T-helper 9 cell (primary cell): ENCODE measurements at places on chromosomes 2 and 18.

DNA sequence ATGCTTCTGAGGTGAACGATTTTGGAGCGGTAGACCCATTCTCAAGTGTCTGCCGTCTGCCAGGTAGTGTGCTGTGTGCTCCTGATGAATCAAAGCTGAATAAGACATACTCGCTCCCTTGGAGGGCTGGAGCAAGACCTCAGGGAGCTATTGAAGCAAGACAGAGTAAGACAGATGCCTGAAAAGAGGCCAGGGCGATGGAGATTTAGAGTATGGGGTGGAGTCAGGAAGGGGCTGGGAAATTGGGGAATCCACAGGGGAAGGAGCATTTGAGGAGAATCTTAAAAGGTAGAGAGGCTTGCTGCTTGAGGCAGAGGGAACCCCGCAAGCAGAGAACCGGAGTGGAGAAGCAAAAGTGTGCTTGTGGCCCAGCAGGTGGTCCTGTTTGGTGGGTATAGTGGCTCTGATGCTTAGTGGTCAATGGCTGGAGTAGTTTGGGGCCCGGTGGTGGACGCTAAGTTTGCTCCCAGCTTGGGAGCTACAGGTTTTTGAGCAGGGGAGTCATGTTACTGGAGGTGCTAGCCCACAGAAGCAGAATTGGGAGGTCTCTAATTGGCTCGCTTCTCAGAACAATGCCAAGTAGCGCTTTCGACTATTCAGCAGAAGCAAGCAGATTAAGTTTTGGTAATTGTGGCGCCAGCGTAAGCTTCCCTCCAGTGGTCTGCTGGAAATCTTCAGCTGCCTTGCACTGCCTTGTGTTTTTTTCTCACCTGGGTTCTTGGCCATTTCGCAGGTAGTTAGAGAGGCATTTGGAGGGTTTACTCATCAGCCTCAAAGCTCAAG, 2.0 kb downstream of the CNNM4 start:
- no peak for DNase-seq

- DNase-seq: no peak
Observed at GRCh38 chr18:40907842-40908241, 1047.2 kb upstream of the PIK3C3 start.

DNA sequence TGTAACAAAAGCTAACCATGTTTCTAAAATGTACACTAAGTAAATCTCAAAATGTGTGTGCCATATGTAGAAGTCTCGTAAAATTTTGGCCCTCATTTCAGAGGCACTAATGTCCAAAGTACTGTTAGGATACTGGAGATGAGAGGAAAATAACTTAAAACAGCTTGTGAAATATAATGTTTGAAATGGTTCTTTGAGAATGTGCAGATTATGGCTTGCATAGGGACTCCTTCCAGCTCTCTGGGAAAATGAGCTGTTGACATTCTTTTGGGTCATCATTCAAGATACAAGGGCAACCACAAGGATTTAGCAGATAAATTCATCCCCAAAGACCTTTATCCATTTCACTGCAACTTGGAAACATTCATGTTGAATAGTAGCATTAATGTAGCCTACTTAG, 38.1 kb upstream of the OTX1 start:
- DNase-seq: no peak

DNA sequence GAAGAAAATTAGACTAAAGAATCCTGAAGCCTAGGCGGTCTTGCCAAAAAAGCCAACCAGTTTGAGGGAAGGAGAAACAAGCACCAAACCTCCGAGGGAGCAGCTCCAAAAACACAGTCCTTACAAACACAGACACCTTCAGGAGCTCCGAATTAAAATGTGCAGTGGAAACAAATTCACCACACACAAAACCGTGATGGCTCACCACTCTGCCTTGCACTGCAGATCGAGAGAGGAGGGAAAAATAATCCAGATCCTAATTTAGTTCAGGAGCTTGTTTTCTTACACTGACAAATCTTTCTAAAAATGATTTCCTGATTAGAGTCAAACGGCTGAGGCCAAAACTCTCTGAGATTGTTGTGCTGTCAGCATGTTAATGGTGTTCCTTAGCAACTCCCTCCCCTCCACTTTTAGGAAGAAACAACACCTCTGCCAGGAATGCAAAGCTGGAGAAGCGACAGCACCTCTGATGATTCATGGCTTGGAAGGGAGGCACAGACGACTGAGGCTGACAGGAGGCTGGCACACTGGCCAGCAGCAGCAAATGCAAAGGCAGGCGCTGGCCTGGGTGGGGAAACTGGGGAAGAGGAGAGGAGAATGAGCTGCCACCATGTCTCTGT, 249.4 kb upstream of the KLHL29 start:
- DNase-seq: no peak

- no peak for DNase-seq
Observed at GRCh38 chr2:69701100-69701945, 40.6 kb upstream of the ANXA4 start.

- DNase-seq: no peak
Observed at GRCh38 chr2:42764901-42765300, 966 bp upstream of the OXER1 start.

- DNase-seq: no peak
Observed at GRCh38 chr2:220370764-220371163, 743.3 kb downstream of the SLC4A3 start.

- DNase-seq: no peak
Observed at GRCh38 chr18:35620765-35621164, 39.2 kb downstream of the GALNT1 start.

DNA sequence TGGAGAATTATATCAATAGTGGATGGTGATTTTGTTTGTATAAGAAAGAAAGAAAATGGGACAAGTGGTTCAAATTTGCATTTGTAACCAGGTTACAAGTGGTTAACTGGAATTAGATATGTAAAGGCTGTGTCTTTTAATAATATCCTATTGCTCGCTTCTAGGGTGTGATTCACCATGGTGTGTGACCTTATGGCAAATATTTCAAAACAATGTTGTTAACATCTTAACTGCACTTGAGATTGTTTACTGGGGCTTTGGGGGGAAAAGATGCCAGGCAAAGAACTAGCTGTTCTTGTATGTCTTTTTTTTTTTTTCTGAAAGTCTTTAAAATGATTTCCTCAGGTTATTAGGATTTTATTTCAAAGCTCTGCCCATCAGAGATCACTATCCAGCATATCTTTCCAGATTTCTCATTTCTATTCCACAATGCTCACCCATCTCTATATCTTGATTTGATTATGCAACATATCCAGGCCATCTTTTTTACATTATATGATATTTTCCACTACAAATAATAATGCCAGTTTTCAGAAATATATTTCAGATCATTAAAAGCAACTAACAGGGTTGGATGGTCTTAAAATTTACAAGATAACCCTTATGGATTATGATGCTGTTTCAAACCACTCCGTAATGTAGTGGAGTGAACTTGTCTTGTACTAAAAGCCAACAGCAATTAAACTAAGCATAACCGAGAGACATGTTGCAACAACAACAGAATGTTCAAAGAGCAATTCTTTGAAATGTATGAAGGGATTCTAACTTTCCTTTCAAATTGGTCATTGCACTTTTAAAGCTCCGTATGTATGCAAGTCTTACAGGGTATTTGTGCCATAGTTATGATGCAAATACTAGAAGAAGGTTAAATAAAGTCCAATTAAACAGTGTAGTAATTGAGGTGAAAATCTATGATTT, 341.5 kb upstream of the ETAA1 start:
- DNase-seq: no peak

DNA sequence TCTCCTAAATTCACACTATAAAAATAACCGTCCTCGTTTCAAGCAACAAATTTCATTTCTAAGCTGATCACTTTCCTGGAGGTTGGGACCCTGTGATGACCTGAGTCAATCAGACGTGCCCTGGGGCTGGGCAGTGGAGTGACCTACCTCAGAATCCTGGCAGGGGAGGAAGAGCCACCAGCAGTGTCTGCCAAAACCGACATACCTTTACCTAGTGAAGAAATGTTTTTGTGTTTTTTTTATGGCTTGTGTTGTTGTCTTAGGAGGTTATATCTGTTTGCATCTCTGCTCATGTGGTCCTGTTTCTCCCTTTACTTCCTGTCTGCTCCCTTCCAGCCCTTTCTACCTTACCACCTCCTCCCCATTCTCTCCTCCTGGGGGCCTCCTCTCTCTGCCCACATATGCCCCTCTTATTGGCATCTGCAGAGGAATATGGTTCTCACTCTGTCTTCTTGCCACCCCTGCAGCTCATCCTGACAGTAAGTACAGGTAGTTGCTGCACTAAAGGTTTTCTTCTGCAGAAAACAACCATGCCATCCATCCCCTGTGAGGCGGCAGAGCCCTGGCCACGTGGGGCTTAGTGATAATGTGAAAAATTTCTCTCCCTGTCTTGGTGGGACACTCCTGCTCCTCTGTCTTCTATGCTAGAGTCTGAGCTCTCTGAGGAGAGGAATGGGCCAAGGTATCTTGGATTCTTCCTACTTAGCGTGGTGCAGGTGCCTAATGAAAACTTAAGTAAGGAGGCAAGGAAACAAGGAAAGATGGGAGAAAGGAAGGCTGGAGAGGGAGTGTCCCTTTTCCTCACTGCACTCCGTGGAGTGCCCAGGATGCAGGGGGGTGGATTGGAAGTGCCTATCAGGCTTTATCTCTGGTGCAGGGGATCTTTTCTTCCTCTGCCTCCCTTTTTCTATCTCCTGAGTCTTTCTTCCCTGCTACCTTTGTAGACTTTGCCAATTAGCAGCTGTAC, 15.4 kb downstream of the ACOXL start:
- no peak for DNase-seq

DNA sequence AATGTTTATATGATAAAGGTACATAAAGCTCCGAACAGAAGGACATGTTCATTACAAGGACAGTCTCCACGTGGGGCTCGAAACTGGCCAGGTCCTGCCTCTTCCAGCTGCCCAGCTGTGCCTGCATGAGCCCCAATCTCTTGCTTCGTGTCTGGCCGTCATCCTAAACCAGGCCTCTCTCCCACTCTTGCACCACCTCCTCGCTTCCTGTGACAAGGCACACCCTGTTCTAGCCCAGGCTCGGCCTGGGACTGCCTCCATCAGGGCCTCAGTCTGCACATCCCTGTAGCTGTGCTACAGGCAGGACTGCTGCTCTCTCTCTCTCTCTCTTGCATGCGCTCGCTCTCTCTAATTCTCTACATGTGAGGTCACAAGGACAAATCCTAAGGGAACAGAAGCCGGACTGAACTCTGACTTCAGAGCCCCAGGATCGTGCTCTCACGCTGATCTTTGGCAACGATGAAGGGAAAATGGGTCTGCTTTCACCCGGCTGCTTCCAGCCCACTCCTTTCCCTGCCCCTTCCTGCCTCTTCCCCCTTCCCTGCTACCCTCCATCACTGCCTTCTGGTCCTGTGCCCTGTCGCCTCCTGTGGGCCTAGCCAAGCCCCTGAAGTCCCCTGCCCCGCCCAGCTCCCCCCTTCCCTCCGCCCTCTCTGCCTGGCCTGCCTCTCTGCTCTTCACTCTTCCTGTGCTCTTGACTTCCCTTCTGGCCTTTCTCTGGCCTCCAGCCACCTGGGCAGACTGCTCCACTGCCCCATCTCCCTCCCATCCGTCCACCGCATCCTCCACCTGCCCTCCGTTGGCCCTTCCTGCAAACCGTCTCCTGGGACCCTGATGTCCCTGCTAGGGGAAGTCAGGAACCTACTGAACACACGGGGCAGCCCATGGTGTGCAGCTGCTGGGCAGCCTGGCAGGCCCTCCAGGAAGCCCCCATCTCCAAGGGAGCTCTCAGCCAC, 7.8 kb upstream of the GPR55 start:
- DNase-seq: no peak

DNA sequence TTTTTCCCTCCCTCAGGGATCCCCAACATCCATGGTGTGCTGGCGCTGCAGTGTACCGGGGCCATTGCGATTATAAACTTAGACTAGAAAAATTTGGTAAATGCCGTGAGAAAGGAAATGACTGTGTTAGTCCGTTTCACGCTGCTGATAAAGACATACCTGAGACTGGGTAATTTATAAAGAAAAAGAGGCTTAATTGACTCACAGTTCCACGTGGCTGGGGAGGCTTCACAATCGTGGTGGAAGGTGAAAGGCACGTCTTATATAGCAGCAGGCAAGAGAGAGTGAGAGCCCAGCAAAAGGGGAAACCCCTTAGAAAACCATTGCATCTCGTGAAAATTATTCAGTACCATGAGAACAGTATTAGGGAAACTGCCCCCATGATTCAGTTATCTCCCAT, 44.3 kb downstream of the NTSR2 start:
- no peak for DNase-seq

- no peak for DNase-seq
Observed at GRCh38 chr2:15449556-15450236, 111.4 kb downstream of the NBAS start.
